ENCODE measurements at places on chromosomes 12 and 14. TPM values are rescaled to one million over a fixed set of nuclear protein-coding genes. Genes with fewer than 3 reads are reported as not detected.

Gene SDR9C7
- total RNA-seq = not detected

Gene FLRT2
- total RNA-seq = 3.2 TPM

Gene CELA1
- not detected for total RNA-seq

Gene ACRBP
- total RNA-seq = 0.15 TPM

Gene PPFIBP1
- total RNA-seq = 26.0 TPM

Gene POLE
- total RNA-seq = 46.5 TPM

Measured in A549 treated with Mapracorat at 1 μM for 4 hours (cell line).